Activated naive CD8-positive, alpha-beta T cell treated with anti-CD3 and anti-CD28 coated beads for 36 hours (primary cell): ENCODE measurements at places on chromosomes 6 and 20. TPM values are rescaled to one million over a fixed set of nuclear protein-coding genes. Genes with fewer than 3 reads are reported as not detected.

DNA sequence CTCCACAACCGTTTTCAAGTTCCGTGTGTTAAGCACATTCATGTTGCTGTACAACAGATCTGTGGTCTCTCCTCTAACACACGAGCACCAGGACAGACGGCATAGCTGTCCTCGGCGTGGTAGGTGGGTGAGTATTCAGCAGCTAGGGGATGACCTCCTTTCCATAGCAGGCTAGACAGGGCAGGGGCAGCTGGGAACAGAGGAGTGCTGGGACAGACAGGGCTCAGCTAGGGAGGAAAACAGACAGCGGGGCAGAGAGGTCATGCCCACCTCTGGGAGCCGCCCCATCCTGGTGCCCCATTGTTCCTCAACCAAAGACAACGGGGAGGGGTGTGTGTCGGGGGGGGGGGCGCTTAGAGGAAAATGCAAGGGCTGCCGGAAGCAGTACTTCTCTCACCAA, 271.5 kb upstream of the FOXQ1 start:
- H3K27me3 ChIP-seq = peaks cover 38% of the 10 kb centered on the region
- no peak for DNase-seq
- no peak overlapping the region for H3K4me3 ChIP-seq
- H3K27ac ChIP-seq = no peak overlapping the region

- H3K36me3 ChIP-seq = peaks cover 13% of the 10 kb centered on the region
- no peak for DNase-seq
- peaks cover 17% of the 10 kb centered on the region for H3K27me3 ChIP-seq
- H3K4me1 ChIP-seq = peaks cover 23% of the 10 kb centered on the region
Measured at GRCh38 chr6:157385482-157385881, 4.5 kb downstream of the ZDHHC14 start.

Gene SLC22A16
- not detected for total RNA-seq

- H3K27me3 ChIP-seq = no peaks in the 10 kb centered on the region
- peak within 1 kb of the TSS; percentile 96 for H3K27ac ChIP-seq
- H3K4me3 ChIP-seq = peak within 1 kb of the TSS; percentile 50
- H3K4me1 ChIP-seq = peaks cover 47% of the 10 kb centered on the region
Measured at GRCh38 chr6:41200901-41201763, at the start of gene TREML2. Gene TREML2, minus strand, starts transcription at chr6:41201149. Its CDS starts 141 bp downstream, at chr6:41201008.

Gene CNBD2
- total RNA-seq = 3.8 TPM

Gene ARG1
- not detected for total RNA-seq

Gene PGC
- not detected for total RNA-seq

DNA sequence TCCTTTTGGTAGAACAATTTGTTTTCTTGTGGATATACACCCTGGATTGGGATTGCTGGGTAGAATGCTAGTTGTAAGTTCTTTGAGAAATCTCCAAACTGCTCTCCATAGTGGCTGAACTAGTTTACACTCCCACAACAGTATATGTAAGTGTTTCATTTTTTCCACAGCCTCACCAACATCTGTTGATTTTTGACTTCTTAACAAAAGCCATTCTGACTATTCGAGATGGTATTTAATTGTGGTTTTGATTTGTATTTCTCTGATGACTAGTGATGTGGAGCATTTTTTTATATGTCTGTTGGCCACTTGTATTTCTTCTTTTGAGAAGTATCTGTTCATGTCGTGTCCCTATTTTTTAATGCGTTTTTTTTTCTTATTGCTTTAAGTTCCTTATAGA, 444.1 kb downstream of the CBLN4 start:
- H3K36me3 ChIP-seq = no peaks in the 10 kb centered on the region
- H3K4me1 ChIP-seq = no peaks in the 10 kb centered on the region
- H3K27ac ChIP-seq = no peak overlapping the region
- H3K4me3 ChIP-seq = no peak overlapping the region
- no peaks in the 10 kb centered on the region for H3K27me3 ChIP-seq

Gene ZSCAN23
- 1.6 TPM for total RNA-seq
